ENCODE measurements at places on chromosomes 3 and 15.

GRCh38 chr3:178960181-178960580, 111.4 kb downstream of the ZMAT3 start:
- DNase-seq, result peak; percentile 36

GRCh38 chr3:22895671-22896070, 307.5 kb upstream of the UBE2E2 start:
- DNase-seq, result no peak

- no peak for DNase-seq
Observed at GRCh38 chr3:42159706-42160472, 68.7 kb downstream of the TRAK1 start.

DNA sequence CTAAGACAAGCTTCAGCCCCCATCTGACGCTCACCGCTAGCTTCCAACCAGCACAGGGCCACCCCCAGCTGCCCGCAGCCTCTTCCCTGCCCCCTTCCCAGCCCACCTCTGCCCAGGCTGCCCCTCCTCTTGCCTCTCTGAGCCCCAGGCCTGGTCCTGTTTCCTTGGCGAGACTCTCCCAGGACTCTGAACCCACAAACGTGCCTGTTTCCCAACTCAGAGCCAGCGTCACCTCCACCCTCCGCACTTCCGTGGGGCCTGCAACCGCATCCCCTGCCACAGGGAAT, 35.0 kb downstream of the ZXDC start:
- DNase-seq, result no peak

GRCh38 chr15:58476525-58477162, 44.9 kb downstream of the LIPC start:
- no peak for DNase-seq

DNA sequence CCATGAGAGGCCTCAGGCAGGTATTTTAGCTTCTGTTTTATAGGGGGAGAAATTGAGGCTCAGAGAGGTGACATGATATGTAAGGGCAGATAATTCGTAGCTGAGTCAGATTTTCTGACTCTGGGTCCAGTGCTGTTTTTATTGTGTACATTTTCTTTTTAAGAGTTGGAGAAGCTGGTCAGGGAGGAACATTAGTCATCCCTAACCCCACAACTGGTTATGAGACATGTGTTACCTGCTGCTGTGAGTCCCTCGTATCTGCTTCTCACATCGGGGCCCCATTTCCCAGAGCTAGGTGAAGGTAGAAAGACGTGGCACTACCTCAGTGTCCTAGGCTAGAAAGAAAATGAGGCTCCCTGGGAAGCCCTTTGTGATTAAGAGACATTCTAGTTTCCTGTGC, 28.6 kb downstream of the GALNT15 start:
- DNase-seq, result no peak

- no peak for DNase-seq
Observed at GRCh38 chr3:109784285-109784684, 446.9 kb upstream of the DPPA4 start.

GRCh38 chr3:21392526-21392925, 358.5 kb downstream of the ZNF385D start:
- no peak for DNase-seq

DNA sequence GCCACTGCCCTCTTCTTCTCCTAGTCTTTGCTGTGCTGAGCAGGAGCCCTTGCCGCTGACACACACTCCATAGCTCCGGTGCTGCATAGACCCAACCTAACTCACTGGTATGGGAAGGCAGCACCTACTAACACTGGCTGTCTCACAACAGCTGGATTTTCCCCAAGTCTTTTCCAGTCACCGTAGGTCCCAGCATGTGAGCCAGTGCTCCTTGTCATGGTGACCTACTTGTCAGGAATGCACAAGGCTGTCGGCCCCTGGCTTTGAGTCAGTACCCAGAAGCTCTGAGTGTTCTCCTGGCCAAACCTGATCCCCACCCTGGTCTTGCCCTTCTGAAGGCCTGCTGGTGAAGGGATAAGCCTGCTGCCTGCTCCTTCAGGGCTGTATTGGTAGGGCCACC, 25.7 kb downstream of the AMOTL2 start:
- DNase-seq, result no peak

GRCh38 chr3:32056559-32057290, 49.7 kb upstream of the GPD1L start:
- DNase-seq, result no peak

DNA sequence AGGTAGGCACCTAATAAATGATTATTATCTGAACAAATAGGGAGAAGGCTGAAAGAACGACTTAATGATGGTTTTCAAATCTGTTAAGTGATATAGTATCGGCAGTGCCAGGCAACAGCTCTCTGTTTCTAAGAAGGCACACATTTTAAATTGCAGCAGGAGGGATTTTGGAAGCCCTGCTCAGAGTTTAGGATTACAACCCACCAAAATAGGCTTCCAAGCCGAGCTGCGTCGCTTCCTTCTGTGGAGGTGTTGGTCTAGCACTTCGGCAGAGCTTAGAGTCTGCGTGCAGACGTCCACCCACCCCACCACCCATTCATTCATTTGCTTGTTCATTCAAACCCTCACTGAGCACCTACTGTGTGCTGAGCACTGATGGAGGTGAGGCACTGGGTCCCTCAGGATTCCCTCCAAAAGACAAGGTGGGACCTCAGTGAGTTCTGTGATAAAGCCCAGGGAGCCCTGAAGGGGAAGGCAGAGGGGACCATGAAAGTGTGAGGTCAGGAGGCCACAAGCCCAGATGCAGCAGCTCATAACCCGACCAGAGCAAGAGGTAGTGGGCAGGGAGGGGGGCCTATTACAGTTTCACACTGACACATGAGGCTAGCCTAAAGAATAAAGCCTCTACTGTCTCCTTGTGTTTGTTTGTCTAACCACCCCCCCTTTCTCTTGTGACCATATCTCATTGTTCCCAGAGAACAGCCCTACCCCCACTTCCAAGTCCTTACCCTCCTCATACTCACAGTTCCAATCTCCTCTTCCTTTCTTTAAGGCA, 8.9 kb downstream of the ADCY5 start:
- DNase-seq, result no peak

GRCh38 chr3:49785565-49786356, 581 bp downstream of the IP6K1 start:
- DNase-seq, result no peak

DNA sequence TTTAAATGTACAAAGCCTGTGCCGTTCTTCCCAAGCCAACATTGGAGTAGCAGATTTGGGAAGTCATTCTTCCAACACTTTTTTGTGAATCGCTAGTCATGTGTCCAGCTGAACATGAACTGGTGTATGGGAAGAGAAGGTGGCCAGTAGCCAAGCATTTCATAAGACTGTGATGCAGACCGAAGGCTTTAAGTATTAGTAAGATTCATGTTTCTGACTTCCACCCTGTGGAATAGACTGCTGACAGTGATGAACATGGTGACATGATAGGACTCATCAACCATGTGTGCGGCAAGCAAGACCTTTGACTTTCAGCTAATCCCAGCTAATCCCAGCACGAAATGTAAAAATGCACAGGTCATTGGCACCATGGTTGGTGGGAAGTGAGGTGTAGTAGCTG, 48.3 kb upstream of the THSD4 start:
- DNase-seq, result no peak

GRCh38 chr15:58423831-58424608, 7.8 kb upstream of the LIPC start:
- no peak for DNase-seq

DNA sequence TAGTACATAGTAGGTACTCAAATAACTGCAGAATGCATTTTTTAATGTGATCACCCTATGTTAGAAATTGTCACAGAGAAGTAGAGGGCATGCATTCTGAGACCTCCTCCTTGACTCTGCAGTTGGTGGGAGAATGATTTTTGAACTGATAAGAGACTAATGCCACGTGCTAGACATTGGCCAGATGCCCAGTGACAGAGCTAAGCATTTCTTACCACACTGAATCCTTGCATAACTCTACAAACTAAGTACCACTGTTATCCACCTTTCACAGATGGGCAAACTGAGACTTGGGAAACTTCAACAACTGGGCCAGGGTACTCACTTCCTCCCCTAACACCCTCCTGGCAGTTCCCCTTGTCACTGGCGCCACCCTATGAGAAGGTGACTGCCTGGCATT, 33.5 kb upstream of the SPATA12 start:
- DNase-seq, result no peak

- DNase-seq, result no peak
Observed at GRCh38 chr3:31129241-31129640, 234.8 kb upstream of the GADL1 start.

DNA sequence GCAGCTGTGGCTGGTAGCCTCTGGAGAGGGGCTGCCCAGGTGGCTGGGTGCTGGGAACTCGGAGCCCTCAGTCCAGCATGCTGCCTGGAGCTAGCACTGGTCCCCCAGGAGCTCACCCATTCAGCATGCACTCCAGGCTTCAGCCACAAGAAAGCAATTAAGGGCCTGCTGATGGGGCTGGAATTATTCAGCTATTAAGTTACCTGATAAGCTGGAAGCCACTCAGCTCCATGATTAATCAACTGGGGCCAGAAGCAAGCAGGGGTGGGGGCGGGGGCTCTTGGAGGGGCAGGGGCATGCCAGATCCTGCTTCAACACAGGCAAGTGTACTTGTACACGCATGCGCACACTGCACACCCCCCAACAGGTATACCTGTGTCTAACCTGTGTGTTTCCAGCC, 22.1 kb upstream of the TMEM115 start:
- no peak for DNase-seq

DNA sequence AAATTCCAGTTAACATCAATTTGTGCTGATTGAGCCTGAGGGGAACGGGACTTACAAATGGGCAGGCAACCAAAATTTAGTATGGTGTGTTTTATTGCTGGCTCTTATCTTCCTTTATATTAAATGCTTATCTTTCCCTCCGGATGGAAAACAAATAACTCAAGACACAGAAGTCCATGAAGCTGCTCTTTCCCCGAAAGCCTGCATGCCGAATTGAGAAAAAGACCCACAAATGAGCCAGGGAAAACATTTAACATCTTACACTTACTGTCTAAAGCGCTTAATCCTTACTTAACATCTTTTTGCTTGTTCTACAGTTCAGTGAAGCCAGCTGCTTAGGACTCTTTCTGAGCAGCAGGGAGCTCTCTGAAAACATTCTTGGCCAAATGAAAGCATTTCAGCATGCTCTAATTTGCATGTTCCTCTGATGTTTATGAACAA, 49.5 kb downstream of the HEG1 start:
- DNase-seq, result no peak

- DNase-seq, result no peak
Observed at GRCh38 chr15:57146506-57147201, 228.2 kb downstream of the TCF12 start.

DNA sequence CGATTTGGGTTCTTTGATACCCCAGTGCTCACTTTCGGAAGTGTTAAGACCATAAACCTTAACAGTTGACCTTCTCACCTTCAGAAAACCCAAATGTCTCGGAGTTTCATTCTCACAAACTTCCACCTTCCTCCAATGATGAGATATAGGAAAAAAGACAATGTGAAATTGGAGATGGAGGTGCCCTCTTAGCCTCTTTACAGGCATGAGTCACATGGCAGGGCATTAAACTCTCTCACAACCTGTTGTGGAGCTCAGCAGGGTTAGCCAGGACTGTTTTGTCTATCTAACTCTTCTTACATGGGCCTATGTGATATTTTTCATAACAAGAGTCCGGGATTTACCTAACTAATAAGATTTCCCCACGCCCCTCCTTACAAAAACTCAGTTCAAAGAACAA, 10.7 kb downstream of the AGTR1 start:
- DNase-seq, result no peak

- no peak for DNase-seq
Observed at GRCh38 chr15:35522061-35522460, 23.9 kb downstream of the DPH6 start.

DNA sequence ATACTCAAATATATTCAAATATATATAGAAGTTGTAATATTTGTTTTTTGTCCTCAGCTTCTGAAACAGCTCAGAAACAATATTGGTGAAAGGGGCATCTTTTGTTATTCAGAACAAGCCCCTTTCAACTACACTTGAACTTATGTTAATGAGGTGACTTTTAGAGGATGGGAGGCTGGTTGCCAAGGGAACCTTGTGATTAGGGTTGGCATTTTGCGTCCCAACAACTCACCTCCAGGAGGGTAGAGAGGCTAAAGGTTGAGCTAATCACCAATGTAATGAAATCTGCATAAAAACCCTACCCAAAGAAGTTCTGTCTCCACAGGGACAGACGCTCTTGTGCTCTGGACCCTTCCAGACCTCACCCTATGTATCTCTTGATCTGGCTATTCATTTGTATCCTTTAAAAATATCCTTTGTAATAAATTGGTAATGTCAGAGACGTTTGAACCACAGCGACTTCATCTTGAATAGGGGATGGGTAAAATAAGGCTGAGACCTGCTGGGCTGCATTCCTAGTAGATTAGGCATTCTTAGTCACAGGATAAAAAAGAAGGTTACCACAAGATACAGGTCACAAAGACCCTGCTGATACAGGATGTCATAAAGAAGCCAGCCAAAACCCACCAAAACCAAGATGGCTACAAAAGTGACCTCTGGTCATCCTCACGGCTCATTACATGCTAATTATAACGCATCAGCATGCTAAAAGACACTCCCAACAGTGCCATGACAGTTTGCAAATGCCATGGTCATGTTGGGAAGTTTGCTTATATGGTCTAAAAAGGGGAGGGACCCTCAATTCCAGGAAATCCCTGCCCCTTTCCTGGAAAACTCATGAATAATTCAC, 111.1 kb downstream of the FMN1 start:
- DNase-seq, result no peak

DNA sequence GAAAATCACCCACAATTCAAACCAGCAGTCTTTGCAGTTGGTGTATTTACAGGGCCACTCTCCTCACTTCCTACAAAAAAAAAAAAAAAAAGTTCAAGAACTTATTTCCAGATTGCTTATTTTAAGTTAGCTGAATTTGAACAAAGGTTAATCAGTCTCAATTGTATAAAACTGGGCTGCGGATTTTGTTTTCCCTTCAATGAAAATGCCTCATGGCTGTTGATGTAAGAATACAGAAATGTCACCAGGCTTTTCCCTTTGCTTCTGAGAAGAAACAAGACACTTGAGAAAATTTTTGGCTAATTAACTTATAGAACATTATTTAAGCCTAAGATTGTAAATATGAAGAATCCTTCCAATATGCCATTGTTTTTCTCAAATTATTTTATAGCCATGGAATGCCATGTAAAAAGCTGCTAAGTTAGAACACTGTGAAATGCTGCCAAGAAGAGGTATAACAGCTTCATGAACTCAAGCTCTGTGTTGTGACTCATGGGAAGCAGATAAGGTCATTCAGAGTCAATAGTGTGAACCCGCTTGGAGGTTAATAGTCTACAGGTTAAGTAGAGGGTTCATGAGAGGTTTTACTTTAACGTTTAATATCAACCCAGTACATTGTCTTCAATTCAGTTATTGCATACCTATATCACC, 84.3 kb upstream of the ABI3BP start:
- no peak for DNase-seq

DNA sequence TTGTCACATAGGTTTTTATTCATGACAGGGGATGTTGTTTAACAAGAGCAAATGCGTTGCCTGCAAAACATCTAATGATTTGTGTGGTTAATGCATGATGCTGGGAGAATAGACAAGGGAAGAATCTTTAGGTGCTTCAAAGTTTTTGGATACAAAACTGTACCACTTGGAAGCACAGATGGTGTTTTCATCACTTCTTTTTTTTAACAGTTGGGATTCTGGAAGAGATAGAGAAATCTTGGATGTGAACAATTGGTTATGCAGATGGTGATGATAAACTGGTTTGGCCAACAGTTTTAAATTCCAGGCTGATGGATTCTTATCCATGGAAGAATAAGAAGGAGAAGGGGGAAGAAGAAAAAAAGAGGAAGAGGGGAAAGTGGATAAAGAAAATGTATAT, 379.4 kb downstream of the KCNH8 start:
- no peak for DNase-seq

- no peak for DNase-seq
Observed at GRCh38 chr3:159733194-159733860, 255.3 kb upstream of the IL12A start.
